ENCODE measurements at places on chromosomes 11 and 22.

DNA sequence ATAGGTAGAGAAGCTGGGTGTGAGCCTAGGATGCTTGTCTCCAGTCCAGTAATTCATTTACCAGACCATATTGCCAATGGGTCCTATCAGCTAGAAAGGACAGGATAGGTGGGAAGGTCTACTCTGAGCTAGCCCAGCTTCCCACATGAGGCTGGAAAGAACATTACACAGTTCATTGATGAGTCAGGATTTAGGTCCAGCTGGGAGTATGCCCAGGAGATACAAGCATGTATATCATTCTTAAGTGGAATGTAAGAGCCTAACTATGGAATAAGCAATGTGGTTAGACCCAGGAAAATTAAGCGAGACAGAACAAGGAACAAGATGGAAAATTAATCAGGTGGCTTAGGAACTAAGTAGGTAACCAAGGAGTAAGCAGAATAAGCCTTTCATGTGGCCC lies 59.0 kb upstream of the TBCEL start:
- no peak for DNase-seq

DNA sequence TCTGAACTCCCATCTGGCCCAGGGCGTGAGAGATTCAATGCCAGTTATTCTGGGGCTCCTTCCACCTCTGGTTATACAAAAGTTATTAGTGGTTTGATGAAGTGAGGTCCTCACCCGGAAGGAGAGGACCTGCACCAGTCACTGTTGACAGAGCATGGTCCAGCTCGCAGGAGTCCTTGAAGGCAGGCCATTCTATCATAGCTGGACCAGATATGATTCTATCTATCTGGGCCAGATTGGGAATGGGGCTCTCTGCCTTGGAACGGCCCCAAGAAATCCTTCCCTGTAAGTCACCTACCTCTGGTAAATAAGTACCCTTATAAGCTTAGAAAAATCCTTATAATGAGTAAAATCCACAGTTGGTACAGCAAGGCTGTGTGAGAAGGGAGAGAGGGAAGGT lies 50.7 kb downstream of the C11orf91 start:
- no peak for DNase-seq

DNA sequence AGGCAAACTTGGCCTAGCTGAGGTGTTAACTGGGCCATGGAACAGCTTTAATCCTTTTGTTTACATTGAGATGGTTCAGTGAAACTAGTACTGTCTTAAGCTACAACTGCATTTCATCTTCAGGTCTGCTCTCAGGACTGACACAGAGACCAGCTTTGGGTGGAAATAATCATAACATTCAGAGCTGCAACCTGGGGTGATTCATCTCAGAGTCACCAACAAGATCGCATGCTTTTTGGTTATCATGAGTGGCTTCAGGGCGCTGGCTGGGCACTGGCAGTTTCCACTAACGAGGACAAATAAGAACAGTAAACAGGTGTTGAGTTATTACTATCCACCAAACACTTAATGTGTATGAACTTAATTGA lies 60.9 kb upstream of the PAX6 start:
- no peak for DNase-seq

GRCh38 chr11:14144934-14145333 lies 182.4 kb downstream of the SPON1 start:
- no peak for DNase-seq

DNA sequence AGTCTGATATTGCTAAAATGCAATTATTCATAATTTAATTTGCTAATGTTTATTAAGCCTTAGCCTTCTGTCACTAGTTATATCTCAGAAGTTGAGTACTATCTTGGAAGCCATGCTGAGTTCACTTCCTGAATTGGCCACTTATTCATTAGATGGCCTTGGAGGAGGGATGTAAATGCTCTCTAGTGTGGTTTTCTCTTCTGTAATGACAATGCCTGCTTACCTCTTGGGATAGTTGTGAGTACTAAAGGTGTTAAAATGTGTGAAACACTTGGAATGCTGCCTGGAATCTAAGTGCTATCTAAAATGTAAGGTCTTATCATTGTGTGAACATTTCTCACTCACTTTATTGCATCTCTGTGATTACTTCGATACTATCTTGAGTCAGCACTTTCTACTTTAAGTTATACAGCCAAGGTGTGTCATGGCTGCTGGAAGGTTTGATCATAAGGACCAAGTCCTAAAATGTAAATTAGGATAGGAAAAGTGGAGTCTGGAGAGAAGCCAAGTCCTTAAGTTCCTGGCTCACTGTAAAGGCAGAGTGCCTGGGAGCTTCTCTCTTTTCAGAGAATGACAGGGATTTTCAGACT lies 12.4 kb downstream of the GLYATL2 start:
- DNase-seq = no peak

- no peak for DNase-seq
Measured at GRCh38 chr11:129323896-129324502, 51.6 kb upstream of the BARX2 start.

GRCh38 chr22:39449708-39450107 lies 7.1 kb upstream of the MGAT3 start:
- DNase-seq = no peak

DNA sequence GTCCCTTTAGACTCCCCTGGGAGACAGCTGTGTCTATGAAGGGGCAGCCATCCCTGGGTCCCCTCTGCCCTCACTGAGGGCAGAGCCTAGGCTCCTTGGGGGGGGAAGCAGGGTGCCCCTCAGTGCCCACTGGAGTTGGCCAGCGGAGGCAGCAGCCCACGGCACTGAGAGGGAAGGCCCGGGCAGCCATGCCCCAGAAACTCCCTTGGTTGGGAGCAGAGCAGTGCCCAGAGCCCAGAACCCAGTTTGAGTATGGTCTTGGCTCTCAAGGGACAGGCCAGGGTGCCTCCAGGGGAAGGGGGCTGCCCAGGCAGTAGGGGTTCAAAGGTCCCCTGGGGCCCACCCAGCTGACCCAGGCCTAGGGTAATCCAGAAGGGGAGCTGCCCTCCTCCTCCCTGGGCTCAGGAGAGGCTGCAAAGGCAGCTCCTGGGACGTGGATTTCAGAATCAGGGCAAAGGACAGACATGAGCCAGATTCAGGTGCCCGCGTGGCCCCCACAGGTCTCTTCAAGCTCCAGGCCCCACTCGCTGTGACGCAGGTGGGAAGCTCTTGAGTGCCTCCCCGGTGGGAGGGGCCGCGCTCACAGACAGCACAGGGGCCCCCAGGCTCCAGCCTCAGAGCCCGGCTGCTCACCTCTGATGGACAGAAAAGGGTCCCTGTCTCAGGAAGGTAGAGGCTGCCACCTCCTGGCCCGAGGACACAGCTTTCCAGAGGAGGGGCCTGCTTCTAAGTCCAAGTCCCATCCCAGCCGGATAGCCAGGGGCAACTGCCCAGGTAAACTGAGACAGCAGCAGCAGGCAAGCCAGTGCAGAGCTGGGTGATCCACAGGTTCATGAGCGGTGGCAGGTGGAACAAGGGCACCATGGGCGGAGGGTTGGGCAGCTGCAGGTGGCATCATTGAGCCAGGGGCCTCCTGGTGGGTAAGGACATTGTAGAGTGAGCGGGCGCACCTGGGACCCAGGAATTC lies 2.6 kb downstream of the C11orf21 start:
- DNase-seq = no peak

GRCh38 chr11:110960167-110960566 lies 247.9 kb upstream of the ARHGAP20 start:
- no peak for DNase-seq

GRCh38 chr11:32215157-32215556 lies 124.3 kb downstream of the RCN1 start:
- DNase-seq = no peak

GRCh38 chr11:68847395-68847794 lies 5.7 kb upstream of the CPT1A start:
- DNase-seq = no peak

GRCh38 chr11:103488031-103488461 lies 378.8 kb downstream of the DYNC2H1 start:
- no peak for DNase-seq

DNA sequence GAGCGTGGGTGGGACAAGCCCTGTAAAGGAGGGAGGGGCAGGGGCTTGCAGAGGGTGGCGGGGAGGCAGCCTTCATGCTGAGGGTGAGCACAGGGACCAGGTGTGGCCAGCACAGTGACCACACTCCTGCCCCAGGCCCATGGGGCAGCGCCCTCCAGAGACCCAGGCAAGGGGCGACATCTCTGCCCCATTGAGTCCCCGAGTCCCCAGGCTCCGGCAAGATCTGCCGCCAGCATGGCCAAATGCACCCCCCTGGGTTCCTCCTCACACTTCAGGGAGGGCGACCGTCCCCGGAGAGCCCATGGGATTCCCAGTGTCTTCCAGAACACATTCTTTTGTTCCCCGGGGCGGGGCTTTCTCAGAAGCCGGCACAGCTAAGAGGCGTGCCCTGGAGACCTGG lies 362.5 kb downstream of the TBC1D22A start:
- no peak for DNase-seq

- DNase-seq = no peak
Measured at GRCh38 chr11:10441652-10442503, 13.2 kb upstream of the AMPD3 start.

All from stimulated activated CD4-positive, alpha-beta T cell treated with anti-CD3 and anti-CD28 coated beads, TNF-alpha, amount 100 ng/mL, for 1 hour (primary cell).